ENCODE measurements at places on chromosomes 13 and 19. TPM values are rescaled to one million over a fixed set of nuclear protein-coding genes. Genes with fewer than 3 reads are reported as not detected.

Gene PDE4C
- total RNA-seq = not detected

- peak; percentile 84 for DNase-seq
These were observed 1.0 kb downstream of the SMIM24 start for GRCh38 chr19:3479177-3479833.

DNA sequence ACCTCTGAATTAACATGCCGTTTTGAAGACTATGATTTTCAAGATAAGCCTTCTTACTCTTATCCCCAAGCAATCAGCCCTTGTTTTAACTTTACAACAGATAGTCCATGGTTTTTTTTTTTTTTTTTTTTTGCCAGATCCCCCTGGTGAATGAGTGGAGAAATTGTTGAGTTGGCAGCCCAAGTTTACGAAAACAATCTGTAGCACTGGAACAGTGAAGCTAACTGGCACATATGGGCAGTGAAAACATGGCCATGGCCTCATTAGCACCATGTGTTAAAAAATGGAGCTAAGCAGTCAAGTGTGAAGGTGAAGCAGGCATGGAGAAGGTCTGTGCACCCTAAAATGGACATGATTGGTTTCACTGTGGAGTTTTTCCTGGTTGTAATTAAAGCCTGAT, 812.1 kb upstream of the MIR17HG start:
- no peak for DNase-seq

DNA sequence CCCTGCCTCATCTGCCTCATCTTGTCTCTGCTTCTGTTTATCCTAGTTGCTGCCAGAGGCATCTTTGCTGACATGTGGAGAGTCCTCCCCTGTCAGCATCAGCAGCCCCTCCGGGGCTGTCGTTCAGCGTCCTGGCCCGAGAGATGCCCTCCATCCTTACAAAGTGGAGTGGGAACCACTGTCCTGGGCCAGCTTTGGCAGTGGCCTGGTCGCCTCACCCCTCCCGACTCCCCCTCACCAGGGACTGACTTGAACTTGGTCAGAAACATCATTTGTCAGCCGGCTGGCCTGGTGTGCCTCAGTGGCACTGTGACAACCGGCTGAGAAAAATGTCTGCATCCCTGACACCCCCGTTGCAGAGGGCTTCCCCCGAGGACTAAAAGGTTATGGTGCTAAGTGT, 20.6 kb downstream of the FGF9 start:
- no peak for DNase-seq

- DNase-seq = peak; percentile 40
These were observed 22.9 kb downstream of the TLE2 start for GRCh38 chr19:3006075-3006767.

DNA sequence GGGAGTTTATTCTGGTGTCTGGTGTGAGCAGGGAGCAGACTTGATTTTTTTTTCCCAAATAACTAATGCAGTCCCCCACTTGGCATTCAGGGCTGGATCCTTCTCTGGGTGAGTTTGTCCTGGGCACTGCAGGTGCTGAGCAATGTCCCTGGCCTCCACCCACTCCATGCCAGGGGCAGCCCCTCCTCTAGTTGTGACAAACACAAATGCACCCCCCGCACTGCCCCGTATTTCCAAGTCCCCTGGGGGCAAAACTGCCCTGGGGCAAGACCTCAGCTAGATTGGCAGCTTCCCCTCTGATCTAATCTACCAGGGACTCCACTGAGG, 6.4 kb downstream of the MOB3A start:
- DNase-seq = no peak

DNA sequence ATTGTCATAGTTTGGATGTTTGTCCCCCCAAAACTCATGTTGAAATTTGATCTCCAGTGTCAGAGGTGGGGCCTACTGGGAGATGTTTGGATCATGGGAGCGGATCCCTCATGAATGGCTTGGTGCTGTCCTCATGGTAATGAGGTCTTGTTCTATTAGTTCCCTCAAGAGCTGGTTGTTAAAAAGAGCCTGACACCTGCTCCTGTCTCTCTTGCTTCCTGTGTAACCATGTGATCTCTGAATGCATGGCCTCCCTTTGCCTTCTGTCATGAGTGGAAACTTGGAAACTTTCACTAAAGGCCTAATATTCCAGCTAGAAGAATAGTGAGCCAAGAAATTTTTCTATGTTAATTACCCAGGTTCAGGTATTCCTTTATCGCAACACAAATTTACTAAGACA, 311.4 kb upstream of the ATXN8OS start:
- DNase-seq = no peak

GRCh38 chr19:29629836-29630534, 23.9 kb downstream of the POP4 start:
- no peak for DNase-seq

- DNase-seq = no peak
These were observed 13.1 kb downstream of the NAXD start for GRCh38 chr13:110628477-110628793.

DNA sequence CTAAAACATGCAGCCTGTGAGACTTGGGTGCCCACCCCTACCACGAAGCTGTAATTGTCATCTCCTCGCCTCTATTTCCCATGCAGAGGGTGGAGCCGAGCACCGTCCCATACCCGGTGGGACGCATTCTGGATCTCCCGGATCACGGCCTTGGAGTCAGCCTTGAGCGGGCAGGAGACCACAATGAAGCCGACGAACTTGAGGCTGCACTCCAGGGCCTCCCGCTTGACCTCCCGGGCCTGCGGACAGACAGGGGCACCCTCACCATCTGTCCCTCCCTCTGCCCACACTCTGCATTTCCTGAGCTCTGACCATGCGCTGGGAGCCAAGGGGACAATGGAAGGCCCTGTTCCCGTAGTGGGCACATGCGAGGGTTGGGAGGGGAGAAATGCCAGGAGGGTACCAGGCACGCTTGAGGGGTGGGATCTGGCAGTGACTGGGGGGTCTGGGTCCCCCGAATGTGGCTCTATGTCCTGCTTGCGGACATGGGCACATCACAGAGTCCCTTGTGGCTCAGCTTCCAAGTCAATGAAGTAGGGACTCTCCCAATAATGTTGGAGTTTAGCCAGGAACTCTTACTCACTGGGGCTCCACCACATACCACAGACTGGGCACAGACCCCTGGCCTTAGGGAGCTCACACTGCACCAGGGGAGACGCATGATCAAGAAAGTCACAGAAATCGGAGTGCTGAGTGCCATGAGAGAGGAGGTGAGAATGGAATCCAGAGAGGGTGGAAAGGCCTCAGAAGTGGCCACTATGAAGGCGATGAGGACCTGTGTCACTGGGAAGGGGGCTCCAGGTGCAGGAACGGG, 9.2 kb upstream of the GMIP start:
- DNase-seq = no peak

- no peak for DNase-seq
These were observed 6.9 kb downstream of the DCLK1 start for GRCh38 chr13:36124236-36124822.

Gene OR7D4
- total RNA-seq = not detected

GRCh38 chr13:112145551-112146360, 78.8 kb downstream of the SOX1 start:
- DNase-seq = no peak

- DNase-seq = no peak
These were observed 11.5 kb upstream of the ACOD1 start for GRCh38 chr13:76936763-76937162.

DNA sequence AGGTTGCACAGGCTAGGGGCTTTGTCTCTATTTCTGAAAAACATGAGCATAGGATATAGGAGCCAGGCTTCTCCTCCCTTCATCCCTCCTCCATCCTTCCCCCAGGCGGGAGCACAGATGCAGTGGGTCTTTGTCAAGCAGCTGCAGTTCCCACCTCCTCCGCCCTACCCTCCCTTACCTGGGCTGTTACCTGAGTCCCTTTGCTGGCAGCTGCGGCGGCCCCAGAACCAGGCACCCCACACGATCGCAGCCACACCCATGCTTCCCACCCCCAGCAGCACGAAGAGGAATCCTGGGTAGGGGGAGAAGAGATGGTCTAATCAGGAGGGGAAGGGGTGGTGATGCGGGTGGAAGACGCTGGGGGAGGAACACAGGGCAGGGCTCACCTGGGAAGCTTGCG, 7.8 kb downstream of the TMIGD2 start:
- DNase-seq = no peak

- no peak for DNase-seq
These were observed 16.8 kb upstream of the PSG9 start for GRCh38 chr19:43286096-43286495.

Gene CYP2A6
- not detected for total RNA-seq

Gene IGFL1
- total RNA-seq = not detected

GRCh38 chr13:57675526-57675925, 44.0 kb downstream of the PCDH17 start:
- no peak for DNase-seq

Gene MIA
- total RNA-seq = not detected

DNA sequence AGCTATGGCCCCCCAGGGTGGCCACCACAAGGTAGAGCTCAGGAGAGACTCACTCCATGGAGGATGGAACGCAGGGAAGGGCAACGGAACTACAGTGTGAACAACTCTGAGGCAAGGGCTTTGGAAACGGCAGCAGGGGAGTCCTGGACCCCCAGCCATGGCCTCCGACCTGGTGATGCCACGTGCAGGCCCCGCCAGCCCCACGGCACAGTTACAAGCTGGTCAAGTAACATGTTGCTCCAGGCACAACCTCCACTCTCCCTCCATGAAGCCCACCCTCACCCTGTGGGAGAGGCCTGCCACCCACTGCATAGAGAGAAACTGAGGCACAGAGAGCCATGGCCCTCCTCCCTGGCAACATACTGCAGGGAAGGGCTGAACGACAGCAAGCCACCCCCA, 9.1 kb upstream of the CERS1 start:
- no peak for DNase-seq

DNA sequence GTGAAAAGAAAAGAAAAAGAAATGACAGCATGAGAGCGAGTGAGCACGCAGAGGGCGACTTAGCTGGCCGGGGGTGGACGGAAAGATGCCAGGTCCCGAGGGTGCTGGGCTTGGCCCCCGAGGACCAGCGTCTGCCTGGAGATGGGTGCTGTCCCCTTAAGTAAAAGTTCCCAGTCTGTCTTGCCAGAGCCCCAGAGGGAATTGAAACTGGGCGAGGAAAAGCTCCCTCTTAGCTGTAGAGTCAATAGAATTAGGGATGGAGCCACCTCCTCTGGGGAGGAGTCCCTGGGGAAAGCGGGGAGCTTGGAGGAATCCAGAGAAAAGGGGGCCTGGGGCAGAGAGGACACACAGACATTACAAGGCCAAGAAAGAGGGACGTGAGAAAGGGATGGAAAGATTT, 13.3 kb downstream of the BCAM start:
- DNase-seq = no peak

GRCh38 chr13:110499621-110500281, 61.8 kb downstream of the RAB20 start:
- DNase-seq = no peak

- DNase-seq = no peak
These were observed 14.2 kb upstream of the LILRB1 start for GRCh38 chr19:54616057-54616456.

DNA sequence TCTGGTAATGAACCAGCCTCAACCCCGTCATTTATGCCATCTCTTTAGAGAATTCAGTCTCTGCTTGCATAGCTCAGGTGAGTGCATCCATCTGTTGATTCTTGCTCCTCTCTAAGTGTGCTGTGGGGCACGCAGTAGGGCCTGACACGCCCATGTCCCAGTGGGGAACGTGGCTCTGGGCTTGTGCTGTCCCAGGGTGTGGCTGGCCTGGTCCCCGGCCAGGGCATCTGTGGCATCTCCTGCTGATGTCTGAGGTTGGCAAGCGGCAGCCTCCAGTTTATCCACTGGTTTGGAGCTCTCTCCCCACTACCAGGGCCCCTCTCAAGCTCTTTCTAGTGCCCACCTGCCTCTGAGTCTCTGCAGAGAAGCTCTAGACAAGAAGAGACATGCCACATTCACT, 146.6 kb upstream of the GJB6 start:
- no peak for DNase-seq

Gene KDELR1
- total RNA-seq = 66.3 TPM

- DNase-seq = peak; percentile 77
These were observed 467 bp downstream of the LAMP1 start for GRCh38 chr13:113297370-113298042.

DNA sequence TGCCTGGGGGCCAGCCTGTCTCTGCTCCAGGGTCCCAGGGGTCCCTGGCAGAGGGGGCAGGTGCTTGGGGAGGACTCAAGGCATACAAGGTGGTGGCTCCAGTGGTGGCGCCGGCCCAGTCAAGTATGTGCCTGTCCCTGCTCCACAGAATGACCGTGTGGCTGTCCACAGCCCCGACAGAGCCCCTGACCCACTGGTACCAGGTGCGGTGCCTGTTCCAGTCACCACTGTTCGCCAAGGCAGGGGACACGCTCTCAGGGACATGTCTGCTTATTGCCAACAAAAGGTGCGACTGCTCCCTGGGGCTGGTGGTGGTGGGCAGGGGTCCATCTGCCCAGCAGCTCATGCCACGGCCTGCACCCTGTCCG, 8.2 kb downstream of the YIPF2 start:
- no peak for DNase-seq

DNA sequence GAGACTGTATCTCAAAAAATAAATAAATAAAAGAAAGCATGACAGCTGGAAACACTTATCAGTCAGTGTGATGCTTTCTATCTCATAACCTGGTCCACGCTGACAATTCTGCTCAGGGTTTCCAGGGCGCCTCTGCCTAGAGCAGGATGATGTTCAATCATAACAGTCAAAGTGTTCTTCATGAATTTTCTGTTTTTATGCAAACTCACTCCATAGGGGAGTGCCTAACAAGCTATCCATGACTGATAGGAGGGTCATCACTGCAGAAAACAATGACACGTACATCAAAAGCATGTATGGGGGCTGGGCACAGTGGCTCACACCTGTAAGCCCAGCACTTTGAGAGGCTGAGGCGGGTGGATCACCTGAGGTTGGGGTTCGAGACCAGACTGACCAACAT, 41.4 kb upstream of the ZNF83 start:
- DNase-seq = no peak

- peak; percentile 76 for DNase-seq
These were observed 661 bp upstream of the MIR17HG start for GRCh38 chr13:91346850-91347201.

Gene FGF14
- not detected for total RNA-seq

GRCh38 chr19:19274716-19275565, 1.8 kb upstream of the TM6SF2 start:
- no peak for DNase-seq

Gene HCN2
- total RNA-seq = 0.18 TPM

DNA sequence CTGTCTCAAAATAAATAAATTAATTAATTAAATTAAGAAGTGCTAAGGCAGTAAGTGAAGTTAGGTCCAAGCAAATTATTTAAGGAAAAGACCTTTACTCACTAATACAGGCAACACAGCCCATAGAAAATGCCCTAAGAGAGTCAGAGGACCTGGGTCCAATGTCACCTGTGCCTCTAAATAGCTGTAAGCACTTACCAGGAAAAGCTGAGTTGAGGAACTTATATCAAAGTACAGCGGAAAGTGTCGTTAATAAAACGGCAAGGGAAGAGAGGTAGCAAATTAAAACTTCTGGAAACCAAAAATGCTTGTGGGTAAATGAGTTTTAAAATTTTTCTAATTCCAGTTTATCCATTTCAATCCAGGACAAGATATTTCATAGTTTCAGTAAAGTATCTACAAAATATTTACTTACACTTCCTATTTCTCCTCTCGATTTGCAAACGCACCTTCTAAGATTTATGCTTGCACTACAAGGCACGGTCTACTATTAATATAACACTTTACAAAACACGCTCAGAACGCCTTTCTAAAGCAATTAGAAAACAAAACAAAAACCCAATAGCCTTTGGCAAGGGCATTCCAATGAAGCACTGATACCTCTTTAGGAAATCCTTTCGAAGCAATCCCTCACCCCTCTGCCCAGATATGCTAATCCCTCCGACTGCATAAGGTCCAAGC, 963 bp downstream of the VPS36 start:
- no peak for DNase-seq

- DNase-seq = no peak
These were observed 280.1 kb upstream of the TMTC4 start for GRCh38 chr13:100954430-100955305.

Gene C2CD4C
- 0.25 TPM for total RNA-seq
